Activated CD4-positive, alpha-beta T cell treated with anti-CD3 and anti-CD28 coated beads, Interleukin-2, amount 10 ng/mL, durations not matched to agents 7 days and 5 days (primary cell): ENCODE measurements at places on chromosomes 2 and 18. TPM values are rescaled to one million over a fixed set of nuclear protein-coding genes. Genes with fewer than 3 reads are reported as not detected.

DNA sequence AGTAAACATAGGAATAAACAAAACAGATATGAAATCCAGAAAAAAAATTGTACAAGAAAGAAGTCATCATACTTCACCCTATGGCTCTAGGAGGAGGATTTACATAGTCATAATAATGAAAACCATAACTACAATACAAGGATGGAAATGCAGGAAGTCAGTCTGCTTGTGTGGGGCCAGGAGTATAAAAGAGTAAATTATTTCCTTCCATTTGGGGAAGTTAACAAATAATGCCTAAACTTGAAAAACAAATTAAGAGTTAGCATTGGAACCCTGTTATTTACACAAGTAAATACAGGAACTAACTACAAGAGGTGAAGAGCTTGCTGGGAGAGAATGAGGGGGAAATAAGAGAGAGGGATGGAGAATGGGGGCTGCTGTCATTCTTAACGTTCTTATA is 15.4 kb downstream of the TMEM163 start:
- no peak overlapping the region for H3K27ac ChIP-seq
- no peaks in the 10 kb centered on the region for H3K36me3 ChIP-seq
- H3K4me1 ChIP-seq = peaks cover 20% of the 10 kb centered on the region

DNA sequence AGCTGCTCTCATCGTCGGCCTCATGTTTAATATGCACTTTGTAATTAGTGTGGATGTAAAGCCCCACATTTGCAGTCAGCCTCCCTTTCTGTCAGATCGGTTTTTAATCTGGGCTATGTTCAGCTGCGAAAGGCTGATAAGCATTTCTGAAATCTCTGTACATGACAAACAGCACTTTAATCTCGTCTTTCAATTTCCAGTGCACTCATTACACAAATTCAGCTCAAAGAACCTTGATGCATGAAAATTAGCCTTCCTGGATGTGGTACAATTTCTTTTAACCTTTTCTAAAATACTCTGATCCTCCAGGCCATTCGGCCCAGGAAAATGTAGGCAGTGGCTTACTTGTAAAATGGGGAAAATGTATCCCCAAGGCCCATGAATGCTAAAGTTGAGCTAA is 265.1 kb downstream of the RND3 start:
- H3K4me1 ChIP-seq = no peaks in the 10 kb centered on the region
- DNase-seq = no peak
- no peak overlapping the region for H3K4me3 ChIP-seq
- H3K36me3 ChIP-seq = no peaks in the 10 kb centered on the region

DNA sequence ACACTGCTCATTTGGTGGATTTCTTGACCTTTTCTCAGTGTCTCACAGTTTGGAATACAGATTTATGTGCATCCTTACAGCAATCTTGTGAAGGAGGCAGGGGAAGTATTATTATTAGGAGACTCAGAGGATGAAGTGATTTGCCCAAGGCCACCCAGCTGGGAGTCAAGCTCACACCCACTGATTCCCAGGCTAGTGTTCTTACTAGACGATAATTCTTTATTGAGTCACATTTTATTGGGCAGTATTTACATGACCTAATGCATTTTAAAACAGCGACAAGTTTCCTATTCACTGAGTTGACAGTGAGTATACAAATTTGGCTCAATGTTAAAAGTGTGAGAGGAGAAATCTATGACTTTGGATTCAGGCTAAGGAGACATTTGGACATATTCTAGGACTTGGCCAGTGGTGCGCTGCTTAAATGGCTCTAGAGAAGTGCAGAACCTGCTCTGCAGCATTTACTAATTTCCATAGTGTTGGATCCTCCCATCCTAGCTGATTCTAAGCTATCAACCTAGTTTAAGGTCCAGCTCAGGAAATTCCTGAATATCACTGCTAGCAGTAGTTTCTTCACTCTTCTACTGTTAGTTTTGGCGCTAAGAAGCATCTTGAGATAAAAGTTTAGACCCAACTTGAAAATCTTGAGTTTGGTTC is 199.3 kb downstream of the MTX2 start:
- no peak for DNase-seq
- H3K4me1 ChIP-seq = peaks cover 13% of the 10 kb centered on the region
- peaks cover 3% of the 10 kb centered on the region for H3K36me3 ChIP-seq

- no peaks in the 10 kb centered on the region for H3K27me3 ChIP-seq
- no peak overlapping the region for H3K27ac ChIP-seq
- H3K36me3 ChIP-seq = no peaks in the 10 kb centered on the region
- no peaks in the 10 kb centered on the region for H3K4me1 ChIP-seq
- no peak for DNase-seq
- no peak overlapping the region for H3K4me3 ChIP-seq
Measured at GRCh38 chr2:194602750-194603149, 1054.3 kb upstream of the SLC39A10 start.

- no peaks in the 10 kb centered on the region for H3K4me1 ChIP-seq
- no peak overlapping the region for H3K4me3 ChIP-seq
- no peak overlapping the region for H3K27ac ChIP-seq
- no peaks in the 10 kb centered on the region for H3K36me3 ChIP-seq
- H3K27me3 ChIP-seq = no peaks in the 10 kb centered on the region
- DNase-seq = no peak
Measured at GRCh38 chr2:237213315-237214022, 127.8 kb downstream of the COPS8 start.

GRCh38 chr2:26422947-26423629 is 21.4 kb downstream of the DRC1 start:
- no peak for DNase-seq
- no peaks in the 10 kb centered on the region for H3K4me1 ChIP-seq
- H3K27ac ChIP-seq = no peak overlapping the region
- no peaks in the 10 kb centered on the region for H3K36me3 ChIP-seq
- peaks cover 9% of the 10 kb centered on the region for H3K27me3 ChIP-seq

DNA sequence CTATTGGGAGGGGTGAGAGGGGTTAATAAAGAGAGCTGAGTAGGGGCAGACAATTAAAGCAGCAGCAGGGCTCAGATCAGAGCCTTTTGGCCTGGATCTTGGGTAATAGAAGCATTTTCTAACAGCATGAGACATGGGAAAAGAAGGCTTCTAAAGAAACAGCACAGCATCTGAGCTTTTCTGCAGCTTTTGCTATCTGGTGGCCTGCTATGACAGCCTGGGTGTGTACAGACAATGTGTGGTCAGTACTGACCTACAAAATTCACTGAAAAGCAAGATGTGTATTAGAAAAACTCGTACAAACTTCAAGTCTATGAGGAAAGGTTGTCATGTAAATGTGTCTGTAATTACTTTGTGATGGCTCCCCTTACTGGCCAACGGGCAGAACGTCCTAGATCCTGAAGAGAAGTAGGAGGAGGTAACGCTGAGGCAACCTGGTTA is 95.6 kb downstream of the GALNT3 start:
- H3K36me3 ChIP-seq = no peaks in the 10 kb centered on the region
- H3K4me1 ChIP-seq = no peaks in the 10 kb centered on the region
- H3K27ac ChIP-seq = no peak overlapping the region
- peaks cover 12% of the 10 kb centered on the region for H3K27me3 ChIP-seq

GRCh38 chr2:52936029-52936428 is 831.6 kb upstream of the CHAC2 start:
- no peak for DNase-seq
- H3K27me3 ChIP-seq = no peaks in the 10 kb centered on the region
- peaks cover 4% of the 10 kb centered on the region for H3K4me1 ChIP-seq

DNA sequence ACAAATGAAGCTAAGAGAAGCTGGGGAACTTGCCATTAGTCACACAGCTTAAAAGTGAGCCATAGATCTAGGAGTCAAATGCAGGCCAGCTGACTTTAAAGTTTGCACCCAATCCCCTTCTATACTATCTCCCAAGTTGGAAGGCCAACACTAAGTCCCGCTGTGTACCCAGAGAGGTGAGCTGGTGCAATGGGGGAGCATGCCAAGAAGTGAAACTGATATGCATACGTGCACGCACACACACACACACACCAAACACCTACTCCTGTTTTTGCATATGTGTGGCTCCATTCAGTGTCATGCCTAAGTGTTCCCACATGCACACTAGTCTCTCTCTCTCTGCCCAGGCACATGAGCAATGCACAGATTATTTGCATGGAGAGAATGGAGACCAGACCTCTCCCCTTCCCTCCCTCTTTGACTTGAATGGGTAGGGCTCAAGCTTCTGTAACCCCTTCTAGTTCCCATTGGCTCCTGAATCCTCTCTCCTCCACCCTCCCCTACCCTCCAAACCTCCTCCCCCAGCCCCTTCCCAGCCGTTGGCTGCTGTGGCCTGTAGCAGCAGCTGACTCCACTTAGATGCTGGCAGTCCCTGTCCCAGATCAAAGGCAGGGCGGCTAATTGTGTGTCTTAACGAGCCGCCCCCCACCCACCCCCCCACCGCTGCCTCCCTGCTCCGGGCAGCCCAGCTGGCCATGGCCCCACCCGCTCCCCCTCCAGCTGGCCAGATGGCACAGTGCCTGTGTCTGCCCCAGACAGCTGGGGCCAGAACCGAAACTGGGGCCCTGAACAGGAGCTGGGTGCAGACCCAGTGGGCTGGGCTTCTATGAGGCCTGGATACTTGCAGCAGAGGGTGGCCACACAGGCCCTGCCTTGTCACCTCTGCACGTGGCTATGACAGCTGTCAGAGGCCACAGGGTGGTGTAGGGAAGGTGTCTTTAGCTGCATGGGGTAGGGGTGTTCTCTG is 5.6 kb downstream of the WNT10A start:
- DNase-seq = no peak
- no peak overlapping the region for H3K4me3 ChIP-seq
- H3K27me3 ChIP-seq = peaks cover 63% of the 10 kb centered on the region
- H3K27ac ChIP-seq = no peak overlapping the region
- peaks cover 3% of the 10 kb centered on the region for H3K4me1 ChIP-seq

DNA sequence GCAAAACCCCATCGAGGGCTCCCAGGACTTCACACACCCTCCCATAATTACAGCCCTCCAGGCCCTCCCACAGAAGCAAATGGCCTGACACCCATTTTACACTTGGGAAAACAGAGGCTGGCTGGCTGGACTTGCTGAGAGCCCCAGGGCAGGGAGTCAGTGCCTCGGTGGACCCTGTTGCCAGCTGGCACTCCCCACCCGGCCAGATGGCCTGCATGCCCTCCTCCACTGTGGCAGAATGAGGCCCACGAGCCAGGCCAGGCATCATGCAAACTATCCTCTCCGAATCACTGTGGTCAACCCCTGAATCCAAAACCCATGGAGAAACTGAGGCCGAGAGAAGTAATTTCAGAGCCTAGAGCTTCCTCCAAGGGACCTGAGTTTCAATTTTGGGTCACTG is 129.7 kb downstream of the SMAD2 start:
- H3K27me3 ChIP-seq = no peaks in the 10 kb centered on the region
- no peak overlapping the region for H3K27ac ChIP-seq
- DNase-seq = no peak
- no peaks in the 10 kb centered on the region for H3K36me3 ChIP-seq
- no peaks in the 10 kb centered on the region for H3K4me1 ChIP-seq
- H3K4me3 ChIP-seq = no peak overlapping the region

- H3K4me1 ChIP-seq = peaks cover 38% of the 10 kb centered on the region
- H3K27me3 ChIP-seq = no peaks in the 10 kb centered on the region
- H3K4me3 ChIP-seq = no peak overlapping the region
- H3K27ac ChIP-seq = no peak overlapping the region
Measured at GRCh38 chr18:63376538-63376937, 9.5 kb upstream of the KDSR start.

- H3K4me3 ChIP-seq = peak overlapping the region; percentile 99
- H3K27ac ChIP-seq = peak overlapping the region; percentile 96
- H3K27me3 ChIP-seq = peaks cover 3% of the 10 kb centered on the region
- H3K36me3 ChIP-seq = peaks cover 22% of the 10 kb centered on the region
- DNase-seq = peak; percentile 39
- peaks cover 33% of the 10 kb centered on the region for H3K4me1 ChIP-seq
Measured at GRCh38 chr2:156436497-156437085, 412 bp downstream of the GPD2 start.

DNA sequence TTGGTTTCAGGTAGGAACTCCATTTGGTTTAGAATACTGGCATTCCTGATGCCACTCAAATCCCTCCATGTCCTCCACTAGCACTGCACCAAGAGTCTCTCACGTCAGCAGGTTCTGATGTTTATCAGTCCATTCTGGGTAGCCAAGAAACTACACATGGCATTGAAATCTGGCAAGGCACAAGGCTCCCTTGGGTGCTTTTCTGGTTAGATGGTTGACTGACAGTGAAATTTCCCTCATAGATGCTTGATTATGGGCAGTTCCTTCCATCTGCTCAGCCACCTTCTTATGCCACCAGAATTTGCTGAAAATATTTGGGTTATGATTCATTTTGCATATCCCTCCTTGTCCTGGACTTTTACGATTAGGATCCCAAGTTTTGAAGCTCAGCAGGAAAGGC is 32.6 kb downstream of the EDAR start:
- H3K27ac ChIP-seq = no peak overlapping the region
- H3K4me1 ChIP-seq = peaks cover 34% of the 10 kb centered on the region

GRCh38 chr18:48832938-48833700 is 117.6 kb downstream of the SMAD7 start:
- peak overlapping the region; percentile 77 for H3K4me3 ChIP-seq
- H3K27me3 ChIP-seq = no peaks in the 10 kb centered on the region
- no peaks in the 10 kb centered on the region for H3K36me3 ChIP-seq
- no peak for DNase-seq

DNA sequence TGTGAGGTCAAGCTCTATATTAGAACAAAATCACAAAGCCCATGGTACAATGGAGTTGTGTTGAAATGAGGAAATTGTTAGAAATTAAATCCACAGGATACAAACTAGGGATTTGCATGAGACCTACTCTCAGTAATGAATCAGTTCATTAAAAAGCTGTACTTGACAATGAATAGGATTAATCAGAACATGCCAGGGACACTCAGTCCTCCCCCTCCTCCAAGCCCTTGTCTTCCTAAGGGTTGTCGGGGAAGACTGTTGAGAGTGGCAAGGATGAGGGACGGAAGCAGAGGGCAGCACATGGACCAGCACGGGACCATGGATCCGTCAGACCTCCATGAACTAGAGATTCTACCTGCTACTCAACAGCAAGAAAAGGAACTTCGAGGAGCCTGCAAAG is 39.8 kb downstream of the SPRED2 start:
- H3K4me1 ChIP-seq = peaks cover 43% of the 10 kb centered on the region
- no peak for DNase-seq
- no peaks in the 10 kb centered on the region for H3K36me3 ChIP-seq
- H3K27ac ChIP-seq = no peak overlapping the region
- H3K4me3 ChIP-seq = no peak overlapping the region
- no peaks in the 10 kb centered on the region for H3K27me3 ChIP-seq

C1GALT1C1L gene
- total RNA-seq = not detected

COLEC12 gene
- not detected for total RNA-seq

CCDC102B gene
- total RNA-seq = 2.0 TPM

ZC3H6 gene
- total RNA-seq = 14.8 TPM

DSC2 gene
- total RNA-seq = not detected

APCDD1 gene
- not detected for total RNA-seq

CRIM1 gene
- 2.3 TPM for total RNA-seq
